ENCODE measurements at places on chromosomes 16 and 17. TPM values are rescaled to one million over a fixed set of nuclear protein-coding genes. Genes with fewer than 3 reads are reported as not detected.

The LAT gene
- 276 TPM for total RNA-seq

The TMEM204 gene
- total RNA-seq, result 14.8 TPM

The PCGF2 gene
- total RNA-seq, result 3.4 TPM

The TLCD2 gene
- total RNA-seq, result 0.85 TPM

- peak; percentile 86 for DNase-seq
Observed at GRCh38 chr17:43846221-43846712, 709 bp upstream of the CD300LG start.

DNA sequence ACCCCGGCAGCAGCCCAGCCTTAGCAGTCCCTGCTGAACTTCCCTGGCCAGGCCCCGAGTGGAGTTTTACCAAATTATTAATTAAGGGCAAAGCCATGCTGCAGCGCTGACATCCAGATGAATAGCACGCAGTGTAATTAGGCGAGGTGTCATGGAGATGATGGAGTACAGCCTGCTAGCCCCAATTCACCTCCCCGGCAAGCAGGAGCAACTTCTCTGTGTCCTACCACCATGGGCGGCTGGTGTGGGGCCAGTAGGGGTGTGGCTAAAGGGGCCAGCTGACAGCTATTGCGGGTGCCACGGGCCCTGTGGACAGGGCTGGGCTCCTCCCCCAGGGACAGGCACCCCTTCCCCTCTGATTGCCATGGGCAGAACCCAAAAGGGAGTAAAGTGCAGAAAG, 24.5 kb downstream of the ENDOV start:
- DNase-seq, result no peak

DNA sequence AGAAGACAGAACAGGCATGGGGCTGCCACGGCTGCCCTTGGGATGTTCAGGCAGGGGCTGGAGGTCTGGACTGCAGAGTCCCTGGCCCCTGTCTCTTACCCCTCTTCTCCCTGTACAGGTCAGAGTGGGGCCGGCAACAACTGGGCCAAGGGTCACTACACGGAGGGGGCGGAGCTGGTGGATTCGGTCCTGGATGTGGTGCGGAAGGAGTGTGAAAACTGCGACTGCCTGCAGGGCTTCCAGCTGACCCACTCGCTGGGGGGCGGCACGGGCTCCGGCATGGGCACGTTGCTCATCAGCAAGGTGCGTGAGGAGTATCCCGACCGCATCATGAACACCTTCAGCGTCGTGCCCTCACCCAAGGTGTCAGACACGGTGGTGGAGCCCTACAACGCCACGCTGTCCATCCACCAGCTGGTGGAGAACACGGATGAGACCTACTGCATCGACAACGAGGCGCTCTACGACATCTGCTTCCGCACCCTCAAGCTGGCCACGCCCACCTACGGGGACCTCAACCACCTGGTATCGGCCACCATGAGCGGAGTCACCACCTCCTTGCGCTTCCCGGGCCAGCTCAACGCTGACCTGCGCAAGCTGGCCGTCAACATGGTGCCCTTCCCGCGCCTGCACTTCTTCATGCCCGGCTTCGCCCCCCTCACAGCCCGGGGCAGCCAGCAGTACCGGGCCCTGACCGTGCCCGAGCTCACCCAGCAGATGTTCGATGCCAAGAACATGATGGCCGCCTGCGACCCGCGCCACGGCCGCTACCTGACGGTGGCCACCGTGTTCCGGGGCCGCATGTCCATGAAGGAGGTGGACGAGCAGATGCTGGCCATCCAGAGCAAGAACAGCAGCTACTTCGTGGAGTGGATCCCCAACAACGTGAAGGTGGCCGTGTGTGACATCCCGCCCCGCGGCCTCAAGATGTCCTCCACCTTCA, 11.7 kb downstream of the TUBB3 start:
- no peak for DNase-seq

- no peak for DNase-seq
Observed at GRCh38 chr17:36136439-36136838, 32.8 kb downstream of the CCL4 start.

GRCh38 chr16:4701791-4702465, 8.6 kb downstream of the NUDT16L1 start:
- DNase-seq, result no peak

DNA sequence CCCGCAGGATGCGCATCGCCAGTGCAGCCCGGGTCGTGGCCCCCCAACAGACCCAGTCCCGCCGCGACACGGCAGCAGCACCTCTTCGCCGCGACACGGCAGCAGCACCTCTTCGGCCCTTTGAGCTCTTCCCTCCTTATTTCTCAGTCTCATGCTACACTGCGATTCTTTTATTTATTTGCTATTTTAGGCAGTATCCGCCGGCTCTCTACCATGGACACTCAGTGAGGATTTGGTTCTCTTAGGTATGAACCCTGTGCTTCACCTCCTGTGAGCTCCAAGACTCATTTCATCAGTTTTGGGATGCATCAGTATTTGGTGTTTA, 8.3 kb upstream of the MAP2K3 start:
- DNase-seq, result no peak

GRCh38 chr17:57484081-57484666, 227.9 kb downstream of the MSI2 start:
- DNase-seq, result no peak

DNA sequence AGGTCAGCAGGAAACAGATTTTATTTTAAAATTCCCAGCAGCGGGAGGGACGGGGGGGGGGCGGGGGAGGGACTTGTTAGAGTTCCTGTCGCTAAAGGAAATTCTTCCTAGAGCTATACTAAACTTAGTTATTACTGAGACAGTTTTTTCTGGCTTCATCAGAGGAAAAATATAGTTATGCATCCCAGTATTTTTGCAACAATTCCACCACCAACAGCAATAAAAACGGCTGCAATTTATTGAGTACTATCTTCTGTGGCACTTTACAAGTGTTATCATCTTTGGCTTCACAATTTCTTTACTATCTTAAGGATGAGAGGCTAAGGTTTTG, 6.9 kb upstream of the DHRS7B start:
- DNase-seq, result no peak

DNA sequence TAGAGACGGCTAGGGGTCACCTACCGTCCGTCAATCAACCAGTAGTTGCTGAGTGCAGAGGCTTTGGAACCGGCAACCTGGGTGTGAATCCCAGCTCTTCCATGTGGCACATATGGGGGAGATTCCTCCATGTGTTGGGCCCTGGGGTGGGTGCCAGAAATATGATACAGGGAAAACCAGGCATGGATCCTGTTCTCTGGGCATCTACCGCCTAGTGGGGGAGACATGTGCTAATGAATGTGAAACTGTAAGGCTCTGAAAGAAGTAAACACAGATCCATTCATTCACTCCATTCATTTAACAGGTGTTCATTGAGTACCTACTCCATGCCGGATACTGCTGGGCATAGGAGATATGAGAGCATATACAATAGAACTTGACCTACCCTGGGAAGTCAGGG, 39.5 kb upstream of the SDK2 start:
- DNase-seq, result no peak

The C1QTNF8 gene
- total RNA-seq, result not detected

DNA sequence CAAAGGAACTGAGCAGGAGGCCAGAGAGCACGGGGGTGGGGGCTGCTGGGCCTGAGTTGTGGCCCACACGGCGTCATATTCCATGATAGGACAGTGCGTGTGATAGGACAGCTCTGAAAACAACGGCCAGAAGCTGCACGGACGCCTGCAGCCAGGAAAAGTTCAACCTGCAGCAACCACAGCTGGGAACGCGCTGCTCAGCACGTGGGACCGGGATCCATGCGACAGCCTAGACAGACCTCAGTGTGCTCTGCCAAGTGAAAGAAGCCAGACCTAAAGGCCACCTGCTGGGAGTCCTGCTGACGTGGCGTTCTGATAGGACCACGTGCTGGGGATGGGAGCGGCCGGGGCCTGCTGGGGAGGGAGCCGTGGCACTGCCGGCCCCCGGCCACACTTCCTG, 21.6 kb downstream of the CTU2 start:
- no peak for DNase-seq

- DNase-seq, result peak; percentile 18
Observed at GRCh38 chr16:25256695-25257469, 763 bp downstream of the ZKSCAN2 start.

GRCh38 chr17:57111386-57111785, 26.3 kb downstream of the AKAP1 start:
- no peak for DNase-seq

- peak; percentile 20 for DNase-seq
Observed at GRCh38 chr17:82528484-82529265, 9.1 kb downstream of the FOXK2 start.

DNA sequence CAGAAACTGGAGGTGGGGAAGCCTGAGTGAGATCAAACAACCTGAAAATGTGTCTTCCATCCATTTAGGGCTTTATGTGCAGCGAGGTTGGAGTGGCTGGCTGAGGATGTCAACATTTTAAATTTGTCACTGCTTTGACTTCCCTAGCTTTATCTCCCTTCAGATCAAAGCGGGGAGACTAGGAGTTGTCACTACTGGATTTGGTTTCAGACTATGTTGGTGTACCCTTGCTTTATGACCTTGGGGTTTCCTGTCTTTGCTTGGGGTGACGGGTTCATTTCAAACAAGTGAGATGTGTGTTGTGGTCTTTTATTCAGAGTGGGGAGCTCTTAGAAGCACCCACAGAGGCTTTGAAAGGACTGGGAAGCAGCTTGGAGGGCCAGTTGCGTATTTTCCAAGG, 25.6 kb downstream of the MSI2 start:
- peak; percentile 13 for DNase-seq

- no peak for DNase-seq
Observed at GRCh38 chr16:24950275-24950674, 64.9 kb downstream of the ARHGAP17 start.

The CA4 gene
- not detected for total RNA-seq

The USP7 gene
- 154 TPM for total RNA-seq

The SDK2 gene
- 0.12 TPM for total RNA-seq

DNA sequence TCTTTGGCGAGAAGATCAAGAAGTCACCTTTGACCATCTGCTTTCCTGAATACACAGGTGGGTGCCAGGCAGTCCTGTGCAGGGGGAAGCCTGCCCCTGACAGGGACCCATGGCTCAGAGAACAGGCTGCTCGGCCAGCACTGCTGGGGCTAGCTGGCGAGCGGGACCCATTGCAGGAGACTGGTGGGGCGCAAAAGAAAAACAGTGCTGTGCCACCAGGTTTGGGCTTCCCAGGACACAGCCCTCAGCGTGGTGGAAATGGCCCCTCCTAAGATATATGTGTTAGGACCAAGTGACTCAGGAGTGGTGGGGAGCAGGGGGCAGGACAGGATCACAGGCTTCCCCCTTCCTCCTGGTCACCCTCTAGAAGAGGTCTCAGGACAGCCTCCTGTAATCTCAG, 73.9 kb downstream of the AMFR start:
- no peak for DNase-seq
